HCT116 (cell line): ENCODE measurements at places on chromosomes 6 and 20.

DNA sequence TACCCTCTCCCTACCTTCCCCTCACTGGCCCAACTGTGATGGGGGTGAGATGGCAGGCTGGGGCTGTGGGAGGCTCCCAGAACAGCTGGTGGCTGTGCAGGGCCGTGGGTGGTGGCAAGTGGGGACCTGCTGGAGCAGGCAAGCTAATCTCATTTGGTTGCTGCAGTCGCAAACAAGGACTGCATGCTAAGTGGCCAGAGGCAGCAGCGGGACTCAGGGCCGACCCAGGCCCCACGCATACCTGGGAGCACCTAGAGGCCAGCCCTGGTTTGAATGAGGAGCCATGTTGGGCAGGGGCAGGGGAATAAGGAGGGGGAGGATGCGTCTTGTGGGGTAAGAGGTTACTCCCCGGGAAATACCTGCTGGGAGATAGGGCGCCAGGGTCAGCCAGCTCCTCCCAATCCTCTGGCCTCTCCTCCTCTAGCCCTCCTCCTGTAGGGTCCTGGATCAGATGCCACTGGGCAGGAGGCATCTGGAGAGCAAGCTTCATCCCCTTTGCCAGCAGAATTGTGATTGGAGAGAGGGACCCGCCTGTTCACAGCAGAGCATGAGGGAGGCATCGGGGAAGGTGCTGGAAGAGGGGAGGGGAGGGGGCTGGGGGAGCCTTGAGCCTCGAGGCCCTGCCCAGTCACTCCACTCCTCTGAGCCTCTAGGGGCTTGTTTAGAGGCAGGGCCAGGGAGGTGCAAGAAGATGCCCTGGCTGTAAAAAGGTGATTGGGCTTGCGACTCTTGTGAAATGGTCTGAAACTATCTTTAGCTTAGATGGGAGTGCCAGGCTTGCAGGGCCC, 24.3 kb upstream of the CDH22 start:
- no peak for DNase-seq

DNA sequence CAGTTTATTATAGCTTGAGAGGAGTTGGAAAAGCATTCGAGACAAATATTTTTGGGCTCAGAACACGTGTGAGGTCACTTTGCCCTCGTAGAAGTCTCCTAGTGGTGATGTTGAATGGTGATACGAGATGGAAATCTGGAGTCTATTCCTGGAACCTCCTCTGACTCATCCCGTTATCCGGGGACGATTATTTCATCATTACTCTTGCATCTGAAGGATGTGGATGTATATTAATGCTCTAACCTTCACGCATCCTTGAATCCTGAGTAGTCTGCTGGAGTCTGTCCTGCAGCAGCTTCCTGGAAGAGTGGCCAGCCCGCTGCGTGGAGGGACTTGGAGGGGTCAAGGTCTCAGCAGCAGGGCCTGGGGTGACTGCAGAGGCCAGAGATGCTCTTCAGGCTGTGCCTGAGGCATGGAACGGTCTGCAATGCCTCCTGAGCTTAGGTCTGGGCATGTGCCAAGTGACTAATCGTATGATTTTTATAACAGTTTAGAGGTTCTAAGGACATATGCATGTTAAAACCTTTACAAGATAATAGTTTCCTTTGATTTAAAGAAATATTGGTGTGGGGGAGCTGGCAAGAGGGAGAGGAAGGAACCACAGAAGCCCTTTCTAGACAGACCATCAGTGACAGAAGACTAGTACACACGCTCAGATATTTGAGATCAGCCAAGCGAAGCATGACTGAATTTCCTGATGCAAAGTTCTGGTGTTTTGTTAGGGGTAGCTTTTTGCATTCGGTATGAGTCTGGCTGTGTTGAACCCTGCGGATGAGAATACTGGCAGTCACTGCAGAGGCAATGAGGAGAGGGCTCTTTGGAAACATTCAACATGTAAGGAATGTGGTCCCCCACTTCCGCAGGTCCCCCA, 400.2 kb downstream of the QKI start:
- no peak for DNase-seq

GRCh38 chr6:108883172-108883571, 35.0 kb downstream of the ARMC2 start:
- no peak for DNase-seq

GRCh38 chr6:170446841-170447560, 106.1 kb downstream of the PSMB1 start:
- no peak for DNase-seq

GRCh38 chr20:48047447-48047846, 262.2 kb upstream of the SULF2 start:
- DNase-seq, result no peak

DNA sequence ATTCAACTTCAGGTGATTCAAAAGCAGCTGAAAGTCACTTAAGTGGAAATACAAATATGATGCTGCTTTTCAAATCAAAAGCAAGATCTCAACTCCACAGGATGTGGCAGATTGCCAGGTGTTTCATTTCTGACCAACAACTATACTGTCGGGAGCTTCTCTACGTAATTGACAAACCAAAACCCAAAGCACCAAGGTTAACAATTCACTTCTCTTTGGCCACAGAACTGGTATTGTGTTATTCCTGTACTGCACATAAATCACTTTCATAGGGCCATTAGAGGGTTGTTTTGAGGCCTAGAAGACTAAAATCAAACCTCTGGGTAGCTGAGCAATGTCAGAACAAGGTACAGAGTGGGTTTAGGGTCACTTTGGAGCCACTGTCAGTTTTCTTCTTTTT, 169.7 kb downstream of the HAO1 start:
- no peak for DNase-seq

DNA sequence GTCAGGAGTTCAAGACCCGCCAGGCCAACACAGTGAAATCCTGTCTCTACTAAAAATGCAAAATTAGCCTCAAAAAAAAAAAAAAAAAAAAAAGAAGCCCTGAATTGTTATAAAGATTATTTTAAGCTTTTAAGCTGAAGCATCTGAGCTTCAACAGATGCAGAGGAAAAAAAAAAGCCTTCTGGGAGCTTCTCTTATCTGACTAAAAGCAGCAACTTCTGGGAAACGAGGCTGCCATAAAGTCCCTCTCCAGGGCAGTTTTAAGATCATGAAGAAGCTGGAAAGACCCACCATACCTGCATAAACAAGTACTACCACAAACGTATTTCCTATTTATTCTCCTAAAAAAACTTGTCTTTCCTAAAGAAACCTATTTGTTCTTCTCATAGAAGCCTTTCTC, 3.6 kb downstream of the SERINC3 start:
- DNase-seq, result no peak

- no peak for DNase-seq
These were observed 1.2 kb downstream of the ZNF831 start for GRCh38 chr20:59164686-59165391.

DNA sequence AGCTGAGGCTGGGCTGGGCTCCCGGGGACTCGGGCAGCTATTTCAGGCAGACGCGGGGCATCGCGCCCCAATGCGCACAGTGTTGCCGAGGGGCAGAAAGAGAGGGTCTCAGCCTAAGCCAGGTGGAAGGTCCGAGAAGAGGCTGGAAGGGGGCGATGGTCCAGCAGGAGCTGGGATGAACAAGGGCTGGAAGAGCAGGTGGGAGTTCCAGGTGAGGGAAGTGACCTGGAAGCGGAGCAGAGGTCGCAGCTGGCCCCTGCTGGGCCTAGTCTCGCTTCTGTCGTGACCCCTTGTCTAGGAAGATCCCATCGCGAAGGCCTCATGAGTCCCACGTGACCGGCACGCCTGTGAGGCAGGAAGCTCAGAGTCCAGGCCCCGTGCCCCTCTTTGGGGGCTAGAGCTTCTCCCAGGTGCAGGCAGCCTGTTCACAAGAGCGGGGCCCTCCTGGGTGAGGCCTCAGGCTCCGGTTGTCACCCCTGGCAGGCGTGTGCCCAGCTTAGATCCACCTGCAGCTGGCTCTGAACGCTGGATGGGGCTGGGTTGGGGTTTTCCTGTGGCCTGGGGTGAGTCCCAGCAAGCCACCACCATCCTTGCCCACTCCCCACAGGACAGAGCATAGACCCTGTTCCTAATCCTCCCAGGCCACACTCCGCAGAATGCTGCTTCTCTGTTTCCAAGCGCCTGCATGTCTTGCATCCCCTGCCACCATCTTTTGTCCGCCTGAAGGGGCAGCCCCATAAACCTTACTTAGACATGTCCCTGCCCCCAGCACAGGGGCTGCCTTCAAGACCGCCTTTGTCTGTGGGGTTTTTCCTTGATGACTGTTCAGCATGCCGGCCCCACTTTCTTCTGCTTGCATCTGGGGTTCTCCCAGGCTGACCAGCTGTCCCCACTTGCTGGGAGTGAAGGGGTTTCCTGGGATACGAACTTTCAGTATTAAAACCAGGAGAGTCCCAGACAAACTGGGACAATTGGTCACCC, 15.1 kb downstream of the SLC22A3 start:
- no peak for DNase-seq

DNA sequence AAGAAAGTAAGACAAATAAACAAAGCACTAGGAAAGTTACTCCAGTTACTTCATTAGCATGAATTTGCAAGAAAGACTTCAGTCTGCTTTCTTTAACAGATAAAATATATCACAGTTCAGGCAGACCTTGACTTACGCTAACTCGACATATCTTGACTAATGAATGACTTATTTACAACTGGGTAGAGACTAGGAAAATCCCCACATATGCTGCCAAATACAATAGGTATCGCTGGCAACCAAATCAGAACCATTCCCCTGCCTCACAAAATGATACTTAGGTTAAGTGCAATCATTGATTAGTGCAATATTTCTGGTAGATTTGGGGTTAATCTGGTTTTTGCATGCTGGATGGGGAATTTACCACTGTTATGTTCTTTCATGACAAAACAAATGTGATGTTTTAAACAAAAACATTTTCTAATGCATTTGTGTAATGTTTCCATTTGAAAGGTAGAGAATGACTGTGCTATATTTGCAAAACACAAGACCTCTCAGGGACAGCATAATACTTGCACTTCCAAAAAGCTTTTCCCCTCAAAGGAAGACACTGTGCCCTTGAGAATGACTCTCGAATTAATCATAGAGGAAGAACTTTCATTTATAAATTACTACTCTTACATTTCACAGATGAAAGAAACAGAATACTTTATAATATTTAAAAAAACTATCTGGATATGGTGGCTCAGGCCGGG, 101.6 kb downstream of the PRKN start:
- DNase-seq, result no peak

DNA sequence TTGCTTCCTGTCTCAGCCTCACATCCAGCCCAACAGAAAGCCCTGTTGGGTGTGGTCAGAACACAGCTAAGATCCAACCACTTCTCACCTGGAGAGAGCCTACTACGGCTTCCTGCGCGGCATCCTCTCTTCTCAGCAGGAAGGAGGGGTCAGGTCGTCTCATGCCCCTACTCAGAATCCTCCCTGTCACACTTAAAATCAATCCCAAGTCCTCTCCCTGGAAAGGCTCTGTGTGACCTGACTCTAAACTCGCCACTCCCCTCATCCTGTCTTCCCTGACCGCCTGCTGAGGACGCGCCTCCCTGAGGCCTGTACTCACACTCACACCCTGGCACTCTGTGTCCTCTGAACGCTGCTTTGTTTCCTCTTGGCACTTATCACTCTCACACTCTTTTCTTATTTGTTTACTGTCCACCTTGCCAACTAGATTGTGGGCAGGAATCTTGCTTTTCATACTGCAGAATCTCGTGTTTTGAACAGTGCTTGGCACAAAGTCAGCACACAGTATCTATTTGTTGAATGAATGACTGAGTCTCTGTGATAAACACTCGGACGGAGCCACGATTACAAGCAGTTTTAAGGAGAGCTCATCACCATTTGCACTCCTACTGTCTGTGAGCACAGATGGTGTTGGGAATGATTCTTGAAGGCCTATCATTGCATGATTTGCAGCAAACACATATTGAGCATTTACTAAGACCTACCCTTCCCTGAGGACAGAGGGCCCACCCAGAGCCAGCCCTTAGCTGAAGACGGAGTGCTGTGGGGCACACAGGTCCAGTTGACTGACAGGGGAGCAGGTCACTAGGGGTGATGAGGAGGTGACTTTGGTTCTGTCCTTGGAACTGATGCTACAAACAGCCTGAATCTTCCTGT, 18.7 kb downstream of the RAB5IF start:
- no peak for DNase-seq

- DNase-seq, result no peak
These were observed 5.8 kb downstream of the TFAP2C start for GRCh38 chr20:56634735-56635385.

DNA sequence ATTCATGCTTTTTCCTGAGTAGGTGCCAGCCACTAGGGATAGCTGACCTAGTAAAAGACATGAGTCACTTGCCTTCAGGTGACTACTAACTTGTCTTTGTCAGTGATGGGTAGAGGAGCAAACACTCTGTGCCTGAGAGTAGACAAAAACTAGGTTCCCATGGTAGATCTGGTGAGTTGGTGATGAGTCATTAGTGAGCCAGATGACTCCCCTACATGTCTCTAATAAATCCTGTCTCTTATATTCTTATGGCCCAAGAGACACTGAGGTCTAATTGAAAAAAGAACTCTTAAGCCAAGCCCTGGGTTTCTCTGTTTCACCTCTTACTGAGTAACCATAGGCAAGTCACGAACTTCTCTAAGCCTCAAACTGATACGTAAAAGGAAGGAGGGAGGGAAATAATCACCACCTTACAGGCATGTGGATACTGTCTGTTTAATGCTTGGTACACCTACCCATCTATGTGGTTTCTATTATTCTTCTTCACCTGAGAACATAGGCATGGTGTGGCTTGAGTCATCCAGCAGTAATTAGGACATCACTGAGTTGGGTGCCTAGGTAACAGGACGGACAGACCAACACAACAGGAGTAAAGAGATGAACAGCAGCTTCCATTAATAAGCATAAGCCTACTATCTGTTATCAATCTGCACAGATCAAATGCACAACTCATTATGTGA, 20.3 kb downstream of the TTPAL start:
- DNase-seq, result peak; percentile 77

DNA sequence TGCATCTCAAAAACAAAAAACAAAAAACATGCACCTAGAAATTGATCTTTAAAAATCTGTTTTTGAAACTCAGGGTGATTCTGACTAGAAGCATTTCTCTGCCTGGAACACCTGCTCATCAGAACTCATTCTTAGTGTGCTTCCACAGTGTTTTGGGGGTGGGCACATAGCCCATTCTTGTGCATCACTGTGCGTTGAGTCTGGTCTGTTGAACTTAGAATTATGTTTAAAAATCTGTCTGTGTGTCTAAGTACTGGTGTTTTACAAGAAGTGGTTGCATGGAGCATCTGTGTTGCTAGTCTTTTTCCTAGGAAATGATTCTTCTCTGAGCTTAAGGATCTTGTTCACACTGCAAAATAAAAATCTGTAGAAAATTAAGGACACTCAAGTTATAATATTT, 264.5 kb downstream of the SOX4 start:
- DNase-seq, result no peak

DNA sequence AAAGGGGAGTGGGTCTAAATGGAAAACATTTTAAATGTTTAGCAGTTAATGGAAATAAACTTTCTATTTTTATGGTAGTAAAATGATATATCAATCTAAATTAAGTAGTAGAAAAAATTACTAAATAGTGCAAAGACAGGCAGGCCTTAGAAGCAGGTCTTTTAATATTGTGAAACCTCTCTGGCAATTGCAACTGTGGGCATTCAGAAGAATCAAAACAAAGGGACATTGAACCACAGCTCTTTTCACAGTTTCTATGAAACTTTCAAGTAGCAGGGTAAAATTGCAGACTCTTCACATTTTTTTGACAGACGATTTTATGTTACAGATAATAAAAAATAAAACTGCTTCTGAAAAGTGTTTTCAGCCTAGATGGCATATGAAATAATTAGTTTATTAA, 533.7 kb downstream of the BCKDHB start:
- DNase-seq, result no peak

- no peak for DNase-seq
These were observed 7.3 kb downstream of the RGS17 start for GRCh38 chr6:153123801-153124200.
